Stimulated activated CD8-positive, alpha-beta memory T cell treated with anti-CD3 and anti-CD28 coated beads, Interleukin-2, amount 100 ng/mL, for 48 hours (primary cell): ENCODE measurements at places on chromosomes 7 and 10.

DNA sequence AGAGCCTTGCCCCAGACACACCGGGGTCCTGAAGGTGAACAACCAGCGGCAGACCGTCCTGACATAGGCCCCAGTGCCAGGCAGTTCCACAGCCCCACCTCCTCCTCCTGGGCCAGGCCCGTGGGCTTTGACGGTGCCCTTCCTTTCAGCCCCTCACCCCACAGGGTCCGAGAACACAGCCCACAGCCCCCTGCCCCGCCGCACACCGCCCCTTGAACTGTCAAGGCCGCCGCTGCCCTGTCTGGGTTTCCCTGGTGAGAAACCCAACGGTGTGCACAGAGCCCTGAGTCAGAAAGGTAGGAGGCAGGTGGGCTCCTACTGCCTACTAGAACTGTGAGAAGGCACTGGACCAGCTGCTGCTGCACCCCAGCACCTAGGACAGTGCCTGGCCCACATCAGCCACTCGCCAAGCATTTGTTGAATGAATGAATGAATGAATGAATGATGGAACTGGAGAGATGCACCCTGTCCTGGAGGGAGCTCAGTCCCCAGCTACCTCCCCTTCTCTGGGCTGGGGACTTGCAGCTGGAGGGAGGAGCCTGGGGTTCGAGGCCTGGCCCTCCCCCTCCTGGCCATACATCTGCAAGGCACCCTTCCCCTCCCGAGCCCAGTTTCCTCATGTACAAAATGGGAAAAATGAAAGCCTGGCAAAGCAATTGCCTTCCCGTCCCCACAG, 117.9 kb downstream of the SLIT1 start:
- DNase-seq: no peak

GRCh38 chr7:45155941-45156340, 1.6 kb upstream of the RAMP3 start:
- no peak for DNase-seq

DNA sequence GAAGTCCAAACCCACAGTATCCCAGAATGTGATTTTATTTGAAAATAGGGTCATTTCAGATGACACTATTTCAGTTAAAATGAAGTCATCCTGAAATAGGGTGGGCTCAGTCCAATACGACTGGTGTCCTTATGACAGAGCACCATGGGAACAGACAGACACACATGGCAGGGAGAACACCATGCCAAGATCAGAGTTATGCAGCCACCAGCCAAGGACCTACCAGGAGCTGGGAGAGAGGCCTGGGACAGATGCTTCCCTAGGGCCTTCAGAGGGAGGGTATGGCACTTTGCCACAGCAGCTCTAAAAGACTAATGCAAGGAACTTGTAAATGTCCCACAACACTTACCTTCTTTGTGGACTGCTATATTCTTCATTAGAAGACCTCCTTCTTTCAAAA, 226.5 kb downstream of the NEBL start:
- no peak for DNase-seq

DNA sequence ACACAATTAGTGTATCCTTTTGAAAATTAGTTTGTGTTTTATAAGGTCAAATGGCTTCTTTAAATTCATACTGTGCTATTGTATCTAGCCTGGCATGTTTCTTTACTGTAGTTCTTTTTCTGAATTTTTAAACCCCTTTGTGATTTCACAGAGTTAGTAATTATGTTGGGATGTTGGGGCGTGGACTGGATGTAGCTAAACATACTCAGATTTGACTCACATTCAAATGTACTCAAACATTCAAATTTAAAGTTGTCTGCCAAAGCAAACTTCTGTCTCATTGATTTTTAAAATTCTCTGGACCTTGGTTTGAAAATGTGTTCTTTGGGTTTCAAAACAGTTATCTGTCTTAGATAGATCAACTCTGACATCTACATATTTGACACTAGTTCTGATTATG, 7.2 kb upstream of the NRP1 start:
- DNase-seq: no peak

DNA sequence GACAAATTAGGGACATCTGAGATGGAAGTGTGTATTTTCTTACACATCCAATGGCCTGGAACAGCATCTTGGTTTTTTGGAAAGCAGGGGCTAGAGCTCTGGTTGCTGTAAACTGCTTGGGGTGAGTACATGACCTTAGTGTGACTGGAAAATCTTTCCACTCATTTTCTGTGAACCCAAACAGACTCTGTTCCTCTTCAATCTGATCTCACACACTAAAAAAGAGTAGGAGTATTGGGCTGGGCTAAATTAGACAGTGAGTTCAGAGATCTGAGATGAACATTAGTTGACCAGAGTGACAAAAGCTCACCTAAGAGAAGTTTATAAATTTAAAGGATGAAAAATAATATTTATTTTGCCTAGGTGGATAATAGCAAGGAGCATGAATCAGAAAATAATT, 59.2 kb downstream of the OR13A1 start:
- no peak for DNase-seq

DNA sequence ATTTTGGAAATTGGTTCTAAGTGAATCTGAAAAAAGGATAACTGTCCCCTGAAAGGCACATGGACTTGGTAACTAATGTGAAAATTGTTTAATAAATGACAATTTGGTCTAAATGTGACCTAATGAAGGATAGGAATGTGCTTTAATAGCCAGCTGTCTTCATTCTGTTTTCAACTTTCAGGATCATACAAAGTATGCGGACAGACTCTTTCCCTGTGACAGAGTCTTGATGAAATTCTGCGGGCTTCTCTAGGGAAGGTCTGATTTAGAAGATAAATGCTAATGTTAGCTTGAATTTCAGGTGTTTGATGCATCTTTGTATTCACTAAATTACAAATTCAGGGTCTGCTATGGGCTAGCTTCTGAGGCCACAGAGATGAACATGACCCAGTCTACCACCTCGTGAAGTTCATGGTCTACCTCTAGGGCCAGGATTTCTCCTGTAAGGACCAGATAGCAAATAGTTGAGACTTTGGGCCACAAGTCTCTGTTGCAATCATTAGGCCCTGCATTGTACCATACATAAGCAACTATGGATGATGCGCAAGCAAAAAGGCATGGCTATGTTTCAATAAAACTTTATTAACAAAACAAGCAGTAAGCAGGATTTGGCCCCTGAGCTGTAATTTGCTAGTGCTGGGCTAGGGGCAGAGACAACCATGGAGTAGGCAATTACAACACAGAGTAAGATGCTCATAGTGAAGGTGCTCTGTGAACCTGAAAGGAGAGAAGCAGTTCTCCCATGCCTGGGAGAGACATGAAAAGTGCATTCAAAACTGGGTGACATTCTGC, 368.6 kb downstream of the INHBA start:
- no peak for DNase-seq

- no peak for DNase-seq
Measured at GRCh38 chr10:86390337-86391120, 23.9 kb upstream of the GRID1 start.

- no peak for DNase-seq
Measured at GRCh38 chr7:70387217-70387616, 744.7 kb upstream of the GALNT17 start.

GRCh38 chr7:51160990-51161615, 155.5 kb downstream of the COBL start:
- peak; percentile 24 for DNase-seq

- DNase-seq: no peak
Measured at GRCh38 chr10:35940141-35941041, 298.3 kb upstream of the FZD8 start.

GRCh38 chr7:132766660-132767059, 190.4 kb upstream of the PLXNA4 start:
- DNase-seq: no peak

GRCh38 chr10:125982260-125982948, 86.0 kb downstream of the FANK1 start:
- no peak for DNase-seq

DNA sequence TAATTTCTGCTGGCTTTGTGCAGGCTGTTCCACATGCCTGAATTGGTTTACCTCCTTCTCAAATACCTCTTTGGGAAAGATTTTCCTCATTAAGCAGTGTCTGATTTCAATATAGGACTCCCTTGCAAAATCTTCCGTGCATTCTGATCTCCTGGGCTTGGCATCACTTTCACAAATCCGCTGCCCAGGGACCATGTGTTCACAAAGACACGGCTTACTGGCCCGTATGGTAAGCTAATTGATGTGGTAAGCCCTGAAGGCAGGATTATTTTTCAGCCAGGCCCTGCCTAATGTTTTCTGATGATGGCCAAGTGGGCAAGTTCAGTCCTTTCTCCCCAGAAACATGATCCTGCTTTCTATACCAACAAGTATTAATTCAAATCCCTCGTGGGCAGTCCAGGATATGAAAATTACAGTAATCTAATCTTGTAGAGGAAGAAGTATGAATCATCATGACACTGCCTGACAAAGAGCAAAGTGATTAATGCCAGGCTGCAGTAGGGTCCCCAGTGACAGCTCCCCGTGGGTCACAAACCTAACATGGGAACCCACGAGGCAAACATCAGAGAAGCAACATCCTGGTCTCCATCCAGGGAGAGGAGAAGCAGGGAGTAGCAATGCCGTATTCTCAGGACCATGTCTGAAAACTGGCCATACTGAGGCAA, 11.6 kb upstream of the SVIL start:
- no peak for DNase-seq

DNA sequence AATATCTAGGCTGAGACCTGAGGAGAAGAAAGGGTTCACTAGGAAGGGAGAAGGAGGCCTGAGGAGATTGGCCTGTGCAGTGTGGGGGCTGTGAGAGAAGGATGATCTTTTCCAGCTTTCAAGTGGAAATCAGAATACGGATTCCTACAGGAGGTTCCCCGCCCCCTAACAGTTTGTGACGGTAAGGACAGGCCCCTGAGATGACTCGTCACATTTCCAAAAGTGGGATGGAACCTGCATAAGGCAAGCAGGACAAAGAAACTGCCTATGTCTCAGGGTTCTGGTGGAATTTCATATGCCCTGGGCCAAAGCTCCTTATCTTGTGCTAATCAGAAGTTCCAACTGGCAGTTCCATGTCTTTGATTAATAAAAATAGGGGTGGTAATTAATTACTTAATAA, 275.6 kb downstream of the SNX10 start:
- no peak for DNase-seq

GRCh38 chr10:127347202-127347959, 151.0 kb upstream of the INSYN2A start:
- DNase-seq: no peak

- no peak for DNase-seq
Measured at GRCh38 chr10:49313501-49314070, 14.6 kb downstream of the C10orf71 start.

- no peak for DNase-seq
Measured at GRCh38 chr7:114972567-114972966, 50.7 kb downstream of the MDFIC start.

DNA sequence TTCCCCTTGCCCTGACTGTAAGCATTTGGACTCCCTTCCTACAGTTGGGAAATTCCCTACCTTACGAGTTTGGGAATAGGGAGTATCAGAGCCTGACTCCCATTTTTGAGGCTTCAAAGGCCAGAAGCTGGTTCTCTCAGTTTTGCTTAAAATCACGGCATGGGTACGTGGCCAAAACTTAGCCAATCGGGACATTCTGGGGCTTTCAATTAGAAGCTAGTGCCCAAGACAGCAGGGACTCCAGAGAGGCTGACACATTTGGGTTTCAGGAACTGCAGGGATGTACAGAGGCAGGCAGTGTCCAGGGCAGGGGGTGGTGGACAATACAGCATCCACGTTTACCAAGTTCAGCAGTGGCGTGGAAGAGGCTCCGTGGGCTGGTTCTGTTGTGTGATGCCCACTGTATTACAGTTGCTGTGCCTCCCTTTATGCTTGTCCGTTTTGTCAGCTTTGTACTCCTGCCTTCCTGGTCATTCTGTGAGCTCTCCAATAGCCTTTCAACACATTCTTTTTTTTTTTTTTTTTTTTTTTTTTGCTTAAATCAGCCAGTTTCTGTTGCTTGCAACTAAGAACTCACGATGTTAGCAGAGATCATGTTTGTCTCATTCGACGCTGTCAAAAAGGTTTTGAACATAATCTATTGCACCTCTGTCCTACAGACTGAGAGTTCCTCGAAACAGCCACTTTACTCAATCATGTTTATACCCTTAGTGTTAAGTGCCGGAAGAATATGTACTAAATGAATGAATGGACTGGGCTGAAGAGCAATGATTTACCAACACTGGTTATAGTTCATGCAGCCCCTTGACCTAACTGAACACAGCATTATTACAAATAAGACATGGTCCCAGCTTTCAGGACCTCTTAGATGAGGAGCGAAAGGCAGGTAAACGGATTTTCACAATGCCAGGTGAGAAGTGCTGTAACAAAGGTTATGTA, 1.1 kb downstream of the GGCT start:
- no peak for DNase-seq

DNA sequence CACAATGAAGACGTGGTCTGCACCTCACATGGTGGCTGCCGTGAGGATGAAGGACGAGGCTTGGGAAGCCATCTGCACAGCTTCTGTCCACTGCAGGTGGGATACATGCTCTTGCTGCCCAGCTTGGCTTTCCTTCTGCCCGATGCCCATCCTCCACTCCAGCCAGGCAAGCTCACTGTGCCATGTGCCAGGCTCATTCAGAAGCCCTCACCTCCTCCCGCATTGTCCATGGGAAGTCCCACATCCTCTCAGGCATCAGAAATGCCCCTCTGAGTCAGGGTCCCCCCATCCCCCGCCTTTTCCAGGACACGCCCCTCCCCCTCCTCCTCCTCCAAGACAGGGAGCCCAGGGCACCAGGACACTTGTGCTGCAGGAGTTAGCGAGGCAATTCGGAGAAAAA, 4.6 kb upstream of the NOM1 start:
- DNase-seq: no peak

DNA sequence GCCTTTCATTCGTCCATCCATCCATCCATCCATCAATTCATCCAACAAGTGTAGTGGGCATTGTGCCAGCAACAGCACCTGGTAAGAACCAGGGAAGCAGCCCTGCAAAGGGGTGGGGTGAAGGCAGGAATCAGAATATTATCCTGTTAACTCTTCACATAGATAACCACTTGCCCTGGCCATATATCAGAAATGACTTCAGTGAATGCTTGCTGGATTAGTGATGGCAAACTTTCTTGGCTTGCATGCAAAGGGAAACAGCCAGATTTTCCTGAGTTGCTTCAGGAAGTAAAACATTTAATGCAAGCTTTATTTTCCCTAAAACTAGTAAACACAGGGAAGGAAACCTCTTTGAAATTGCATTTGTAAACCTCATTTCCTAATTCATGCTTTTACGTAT, 743 bp downstream of the OR2A5 start:
- no peak for DNase-seq

DNA sequence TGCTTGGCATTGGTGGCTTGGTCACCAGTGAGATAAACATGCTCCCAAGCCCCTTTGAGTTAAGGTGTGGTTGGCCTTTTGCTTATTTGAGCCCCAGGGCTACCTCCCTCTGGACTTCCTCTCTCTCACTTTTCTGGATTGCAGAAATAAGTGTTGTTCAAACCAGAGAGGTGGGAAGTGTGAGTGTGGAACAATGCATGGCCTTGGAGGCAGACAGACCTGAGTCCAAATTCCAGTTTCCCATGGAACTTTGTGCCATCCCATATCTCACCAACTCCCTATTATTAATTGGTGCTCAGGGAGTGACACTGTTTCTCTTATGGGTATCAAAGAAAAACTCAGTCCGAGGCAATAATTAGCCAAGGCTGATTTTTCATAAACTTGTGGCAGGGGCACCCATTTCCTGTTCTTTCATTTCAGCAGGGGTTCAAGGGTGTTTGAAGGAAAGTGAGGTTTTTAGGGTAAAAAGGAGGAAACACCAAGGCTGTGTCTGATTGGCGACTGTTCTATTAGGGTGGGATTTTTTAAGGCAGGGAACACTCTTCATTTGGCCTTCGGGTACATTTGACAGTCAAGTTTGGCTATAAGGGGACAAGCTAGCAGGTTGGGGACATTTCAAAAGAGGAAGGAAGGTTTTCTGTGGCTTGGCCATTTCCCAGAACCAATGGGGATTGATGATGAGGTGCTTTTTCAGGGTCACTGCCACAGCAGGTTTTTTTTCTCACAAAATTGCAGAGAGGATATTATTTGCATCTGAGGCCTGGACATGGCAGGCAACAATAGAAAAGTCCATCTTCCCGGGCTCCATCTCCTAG, 148.8 kb upstream of the NPY start:
- DNase-seq: no peak
